ENCODE measurements at places on chromosomes 7 and 10. TPM values are rescaled to one million over a fixed set of nuclear protein-coding genes. Genes with fewer than 3 reads are reported as not detected.

INHBA gene
- 27.9 TPM for total RNA-seq

HYAL4 gene
- total RNA-seq, result not detected

SGCE gene
- total RNA-seq, result 55.5 TPM

DYDC2 gene
- not detected for total RNA-seq

ETV1 gene
- total RNA-seq, result 7.8 TPM

CTBP2 gene
- total RNA-seq, result 62.7 TPM

SPAM1 gene
- not detected for total RNA-seq

PDK4 gene
- 2.9 TPM for total RNA-seq

HOXA11 gene
- 10.3 TPM for total RNA-seq

TUBAL3 gene
- total RNA-seq, result under 0.01 TPM

BBIP1 gene
- total RNA-seq, result 23.4 TPM

ASZ1 gene
- total RNA-seq, result not detected

LRRC72 gene
- not detected for total RNA-seq

NKX1-2 gene
- not detected for total RNA-seq

GAD2 gene
- not detected for total RNA-seq

LBX1 gene
- not detected for total RNA-seq

FXYD4 gene
- total RNA-seq, result not detected

MYPN gene
- not detected for total RNA-seq

TMEM196 gene
- not detected for total RNA-seq

CAMK1D gene
- total RNA-seq, result 0.32 TPM

TCERG1L gene
- total RNA-seq, result not detected

GSTO2 gene
- total RNA-seq, result 0.32 TPM

CDH23 gene
- total RNA-seq, result under 0.01 TPM

Data from epithelial cell of umbilical artery (primary cell).